Breast epithelium (tissue), 4 donors: ENCODE measurements at places on chromosomes 1 and 21. TPM values are rescaled to one million over a fixed set of nuclear protein-coding genes. Genes with fewer than 3 reads are reported as not detected.

DNA sequence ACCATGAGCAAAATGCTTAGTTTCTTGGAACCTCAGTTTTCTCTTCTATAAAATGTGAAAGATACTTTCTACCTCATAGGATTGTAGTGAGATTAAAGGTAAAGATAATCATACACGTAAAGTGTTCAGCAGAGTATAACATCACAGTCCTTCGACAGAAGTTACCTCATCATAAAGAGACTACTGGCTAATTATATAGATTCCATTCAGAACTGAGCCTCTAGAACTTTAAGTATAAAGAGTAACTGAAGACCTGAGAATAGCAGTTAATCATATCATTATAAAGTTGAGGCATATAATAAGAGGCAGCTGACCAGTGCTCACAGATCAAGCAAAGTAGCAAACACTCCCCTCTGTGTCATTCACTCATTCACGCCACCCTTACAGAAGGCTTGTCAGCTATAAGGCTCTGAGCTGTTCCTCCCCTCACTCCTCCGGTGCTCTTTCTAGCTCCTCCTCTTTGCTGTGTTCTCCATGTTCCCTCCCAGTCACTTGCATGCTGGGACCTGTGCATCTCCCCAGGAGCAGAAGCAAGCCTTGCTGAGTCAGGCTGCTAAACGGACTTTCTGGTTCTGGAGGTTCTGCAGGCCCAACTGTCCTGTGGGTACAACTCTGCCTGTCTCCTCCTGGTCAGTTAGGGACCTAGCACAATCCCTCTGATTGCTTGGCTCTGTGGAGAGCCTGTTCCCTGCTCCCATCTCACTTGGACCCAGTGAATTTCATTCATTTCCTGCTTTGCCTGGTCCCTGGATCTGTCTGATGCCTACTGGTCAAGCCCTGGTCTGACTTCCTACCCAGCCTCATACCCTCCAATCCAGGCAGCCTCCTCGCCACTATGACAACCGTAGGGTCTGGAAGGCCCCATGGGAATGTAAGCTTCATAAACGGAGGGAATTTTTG lies 28.3 kb upstream of the LY9 start:
- H3K27me3 ChIP-seq, result no peaks in the 10 kb centered on the region
- H3K4me3 ChIP-seq, result no peak overlapping the region
- H3K36me3 ChIP-seq, result no peaks in the 10 kb centered on the region
- H3K27ac ChIP-seq, result no peak overlapping the region
- no peaks in the 10 kb centered on the region for H3K4me1 ChIP-seq
- no peak for DNase-seq

The USH2A gene
- not detected for total RNA-seq

DNA sequence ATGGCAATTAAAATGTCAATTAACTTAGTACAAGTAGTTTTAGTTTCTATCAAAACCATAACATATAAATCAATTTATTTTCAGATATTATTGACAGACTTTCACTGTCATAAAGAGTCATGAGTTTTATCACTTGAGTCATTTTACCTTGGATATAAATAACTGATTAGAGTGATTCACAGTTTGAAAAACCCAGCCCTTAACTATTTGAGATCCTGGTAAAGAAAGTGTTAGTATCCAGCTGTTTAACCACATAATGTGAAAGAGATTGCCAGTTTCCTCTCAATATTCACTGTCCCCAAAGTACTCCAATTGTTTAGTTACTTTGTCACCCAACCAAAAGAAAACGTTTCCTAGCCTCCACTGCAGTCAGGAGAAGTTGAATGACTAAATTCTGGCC lies 91.3 kb downstream of the UCHL5 start:
- H3K27ac ChIP-seq, result no peak overlapping the region
- H3K4me1 ChIP-seq, result no peaks in the 10 kb centered on the region
- no peaks in the 10 kb centered on the region for H3K27me3 ChIP-seq
- DNase-seq, result no peak
- no peaks in the 10 kb centered on the region for H3K36me3 ChIP-seq
- no peak overlapping the region for H3K4me3 ChIP-seq

The CBR1 gene
- 79.5 TPM for total RNA-seq

The CKS1B gene
- total RNA-seq, result 44.6 TPM

DNA sequence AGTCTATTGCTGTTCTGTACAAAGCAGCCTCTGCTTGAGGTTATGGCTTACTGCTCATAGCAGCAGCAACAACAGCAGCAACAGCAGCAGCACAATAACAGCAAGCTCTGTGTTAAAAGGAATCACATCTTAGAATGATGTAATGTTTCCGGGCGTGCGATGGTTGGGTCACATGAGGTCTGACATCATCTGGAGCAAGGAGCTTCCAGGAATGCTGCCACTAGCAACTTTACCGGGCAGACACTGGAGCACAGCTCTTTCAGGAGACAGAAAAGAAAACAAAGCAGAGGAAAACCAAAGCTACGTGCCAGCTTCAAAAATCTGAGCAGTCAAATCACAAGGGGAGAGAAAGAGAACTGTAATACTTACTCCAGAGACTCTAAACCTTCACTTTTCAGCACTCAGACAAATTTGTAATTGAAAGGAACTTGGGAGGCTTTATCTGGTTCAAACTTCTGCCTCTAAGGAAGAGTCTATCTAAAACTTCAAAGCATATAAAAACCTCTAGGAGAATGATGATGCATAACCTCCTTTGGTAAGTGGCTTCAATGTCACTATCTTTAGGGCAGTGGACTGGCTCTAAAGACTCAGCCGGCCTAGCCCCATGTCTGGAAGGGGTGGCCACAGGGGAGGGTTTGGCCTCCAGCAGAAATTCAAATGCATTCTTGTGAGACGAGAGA lies 28.3 kb upstream of the RAB3GAP2 start:
- H3K4me1 ChIP-seq, result no peaks in the 10 kb centered on the region
- no peaks in the 10 kb centered on the region for H3K36me3 ChIP-seq
- H3K27ac ChIP-seq, result peak overlapping the region; percentile 76
- peak; percentile 75 for DNase-seq

The LIPI gene
- total RNA-seq, result not detected

GRCh38 chr1:232667778-232668165 lies 37.8 kb upstream of the SIPA1L2 start:
- H3K4me3 ChIP-seq, result no peak overlapping the region
- H3K27ac ChIP-seq, result no peak overlapping the region
- no peaks in the 10 kb centered on the region for H3K36me3 ChIP-seq
- DNase-seq, result no peak

GRCh38 chr1:54575605-54576290 lies 27.7 kb downstream of the ACOT11 start:
- no peaks in the 10 kb centered on the region for H3K36me3 ChIP-seq
- peaks cover 9% of the 10 kb centered on the region for H3K4me1 ChIP-seq
- no peak overlapping the region for H3K4me3 ChIP-seq
- no peaks in the 10 kb centered on the region for H3K27me3 ChIP-seq

- no peak overlapping the region for H3K4me3 ChIP-seq
- DNase-seq, result no peak
- no peak overlapping the region for H3K27ac ChIP-seq
- no peaks in the 10 kb centered on the region for H3K4me1 ChIP-seq
Observed at GRCh38 chr1:212587888-212588510, 20.6 kb upstream of the ATF3 start.

The MROH9 gene
- not detected for total RNA-seq
